Left forelimb (tissue), 1 donor: ENCODE measurements at places on chromosomes 16 and 17.
A peak's percentile ranks its signal among the peaks of the same experiment; 100 is the strongest.

DNA sequence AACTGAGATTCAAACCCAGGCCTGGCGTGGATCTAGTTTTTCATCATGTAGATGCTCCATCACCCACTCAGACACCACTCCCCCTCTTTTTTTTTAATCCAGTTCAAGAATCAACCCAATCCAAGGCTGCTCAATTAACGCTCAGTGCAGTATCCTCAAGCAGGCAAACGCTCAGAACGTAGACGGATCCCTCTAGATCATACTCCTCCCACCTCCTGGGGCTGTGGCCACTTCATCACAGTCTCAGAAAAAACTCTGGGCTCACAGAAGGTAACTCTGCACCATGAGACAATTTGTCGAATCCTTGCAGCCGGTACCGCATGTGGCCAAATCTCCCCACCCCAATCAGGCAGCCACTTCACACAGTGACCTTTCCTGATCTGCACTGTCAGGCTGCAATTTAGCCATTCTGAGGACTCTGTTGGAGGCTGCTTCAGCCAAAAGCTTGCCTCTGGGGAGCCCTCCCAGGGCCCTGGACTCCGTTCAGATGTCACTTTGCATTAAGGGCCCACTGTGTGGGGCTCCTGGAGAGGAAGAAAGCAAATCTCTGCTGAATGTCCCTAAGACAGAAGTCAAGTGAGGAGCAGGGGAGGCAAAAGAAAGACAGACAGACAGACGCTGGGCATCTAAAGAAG lies 183.5 kb downstream of the XYLT1 start:
- no peak for DNase-seq

DNA sequence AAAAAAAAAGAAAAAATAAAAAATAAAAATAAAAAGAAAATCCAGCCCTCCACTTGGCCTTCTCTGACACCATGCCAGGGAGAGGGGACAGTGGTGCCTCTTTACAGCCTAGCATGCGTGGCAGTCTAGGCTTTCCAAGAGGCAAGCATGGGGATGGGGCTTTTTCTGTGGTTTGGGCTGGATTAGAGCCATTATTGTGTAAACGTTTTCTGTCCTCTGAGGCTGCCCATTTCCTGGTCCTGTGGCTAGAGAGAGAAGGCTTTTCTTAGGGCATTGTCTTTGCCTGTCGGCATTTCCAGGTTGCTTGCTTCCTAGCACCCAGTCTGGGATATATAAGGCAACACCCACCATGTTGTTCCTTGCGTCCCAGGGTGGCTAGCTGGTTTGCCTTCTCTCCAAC lies 2.7 kb upstream of the DHRS7B start:
- no peak for DNase-seq

- no peak for DNase-seq
Measured at GRCh38 chr17:81713556-81714411, 1.7 kb downstream of the SLC25A10 start.

DNA sequence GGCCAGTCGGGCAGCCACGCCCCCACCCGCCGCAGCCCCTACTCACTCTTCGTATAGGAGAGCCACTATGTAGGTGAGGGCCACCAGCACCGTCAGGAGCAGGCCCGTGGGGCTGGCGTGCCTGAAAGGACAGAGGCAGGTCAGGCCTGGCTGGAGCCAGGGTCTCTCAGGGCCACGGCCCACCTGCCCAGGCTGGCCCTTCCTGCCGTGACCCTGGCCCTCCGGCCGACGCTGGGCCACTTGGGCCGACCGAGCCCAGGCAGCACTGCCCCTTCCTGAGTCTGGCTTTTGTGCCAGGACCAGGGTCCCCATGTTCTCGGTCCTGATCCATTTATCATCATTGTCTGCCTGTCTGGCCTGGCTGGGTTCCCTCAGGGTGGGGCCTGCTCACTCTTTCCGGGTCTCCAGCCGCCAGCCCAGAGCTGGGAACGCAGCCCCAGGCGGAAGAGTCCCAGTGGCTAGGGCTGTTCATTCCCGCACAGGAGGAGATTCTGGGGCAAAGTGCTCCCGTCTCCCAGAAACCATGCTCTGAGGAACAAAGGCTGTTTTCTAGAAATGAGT lies 10.1 kb upstream of the RASD1 start:
- no peak for DNase-seq

DNA sequence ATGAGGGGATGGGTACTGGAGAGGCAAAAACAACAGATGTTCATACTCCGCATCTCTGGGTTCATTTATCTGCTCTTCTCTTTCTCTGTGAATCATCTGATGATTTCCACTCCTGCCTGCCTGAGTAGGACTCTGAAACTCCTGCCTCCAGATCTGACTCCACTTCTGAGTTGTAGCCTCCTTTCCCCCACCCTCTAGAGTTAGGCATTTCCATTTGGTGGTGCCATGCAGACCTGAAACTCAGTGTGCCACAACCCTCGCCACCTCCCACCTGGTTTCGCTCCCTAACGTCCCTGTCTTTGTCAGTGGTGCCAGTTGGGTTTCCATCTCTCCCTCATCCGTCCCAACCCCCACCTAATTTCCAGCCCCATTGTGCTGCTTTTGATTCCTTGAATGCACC lies 126.2 kb downstream of the PRKCB start:
- DNase-seq: no peak

DNA sequence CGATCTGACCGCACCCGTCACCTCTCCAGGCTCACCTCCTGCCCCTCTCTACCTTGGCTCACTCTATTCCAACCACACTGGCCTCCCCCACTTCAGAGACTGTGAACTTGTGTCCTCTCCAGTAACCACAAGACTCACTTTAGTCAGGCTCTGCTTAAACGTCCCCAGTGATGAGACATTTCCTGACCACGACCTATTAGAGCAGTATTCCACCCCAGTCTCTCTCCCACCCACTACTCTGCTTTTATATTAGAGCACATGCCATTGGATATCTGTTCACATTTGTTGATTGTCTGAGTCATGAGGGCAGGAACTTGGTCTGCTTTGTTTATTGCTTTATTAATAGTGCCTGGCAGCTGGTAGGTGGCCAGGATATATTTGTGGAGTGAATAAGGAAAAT lies 20.1 kb downstream of the COX11 start:
- DNase-seq: no peak

- no peak for DNase-seq
Measured at GRCh38 chr17:17684906-17685774, 3.9 kb downstream of the RAI1 start.

DNA sequence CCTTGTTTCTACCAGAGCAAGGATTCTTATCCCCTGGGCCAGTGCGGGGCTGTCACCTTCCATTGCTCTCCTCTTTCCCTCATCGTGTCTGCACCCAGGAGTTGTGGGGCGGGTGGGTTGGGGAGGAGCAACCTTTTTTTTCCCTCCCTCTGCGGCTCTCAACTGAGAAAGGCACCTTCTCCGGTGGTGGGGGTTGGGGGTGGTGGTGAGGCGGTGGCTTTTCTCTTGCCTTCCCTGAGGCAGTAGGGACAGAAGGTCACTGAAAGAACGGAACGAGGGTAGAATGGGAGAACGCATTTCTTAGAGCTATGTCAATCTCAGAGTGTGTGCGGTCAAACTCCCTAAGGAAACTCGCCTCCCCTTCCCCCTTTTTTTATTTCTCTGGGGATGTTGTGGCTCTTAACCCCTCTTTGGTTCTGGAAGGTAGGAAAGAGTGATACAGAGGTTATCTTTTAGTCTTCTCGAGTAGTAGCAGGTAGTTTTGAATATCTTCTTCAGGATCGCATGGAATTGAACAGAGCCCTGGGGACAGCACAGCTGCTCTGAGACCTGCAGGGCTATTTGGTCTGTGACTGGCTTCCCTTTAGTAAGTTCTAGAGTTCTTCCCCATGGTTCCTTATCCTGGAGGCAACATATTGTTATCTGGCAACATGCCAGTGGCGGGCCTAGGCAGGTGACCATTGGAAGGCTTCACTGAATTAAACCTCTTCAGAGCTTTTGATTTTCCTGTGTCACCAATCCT lies 994 bp downstream of the CLTC start:
- peak; percentile 64 for DNase-seq

DNA sequence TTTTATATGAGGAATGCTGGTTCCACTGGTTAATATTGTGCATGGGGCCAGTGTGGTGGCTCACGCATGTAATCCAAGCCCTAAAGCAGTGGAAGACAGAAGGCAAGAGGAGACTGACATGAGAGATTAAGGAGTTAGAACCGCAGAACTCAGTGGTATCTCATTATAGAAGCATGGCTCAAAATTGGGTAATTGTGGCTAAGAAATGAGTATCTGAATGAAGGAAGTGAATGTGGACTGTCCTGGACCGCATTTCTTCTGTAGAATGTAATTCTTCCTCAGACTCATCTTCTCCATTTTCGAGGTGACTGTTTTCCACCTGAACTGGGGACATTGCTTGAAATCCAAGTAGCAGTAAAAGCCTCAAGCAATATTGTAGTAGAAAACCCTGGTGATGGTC lies 42.6 kb upstream of the CDR2 start:
- DNase-seq: no peak

DNA sequence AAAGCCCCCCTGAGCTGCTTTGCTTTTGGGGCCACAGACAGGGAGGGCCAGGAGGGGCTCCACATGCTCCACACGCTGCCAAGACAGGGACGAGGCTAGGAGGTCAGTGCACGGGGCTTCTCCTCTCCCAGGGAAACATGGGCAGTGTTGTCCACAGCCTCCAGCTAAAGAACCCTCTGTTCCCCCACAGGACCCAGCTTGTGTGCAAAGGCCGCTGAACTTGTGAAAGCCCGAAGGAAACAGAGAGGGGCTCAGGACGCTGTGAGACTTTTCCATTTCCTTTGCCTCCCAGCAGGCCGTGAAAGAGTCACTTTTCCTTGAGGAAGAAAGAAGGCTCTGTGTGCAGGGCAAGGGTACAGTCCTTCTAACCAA lies 9.7 kb downstream of the CDRT4 start:
- no peak for DNase-seq

DNA sequence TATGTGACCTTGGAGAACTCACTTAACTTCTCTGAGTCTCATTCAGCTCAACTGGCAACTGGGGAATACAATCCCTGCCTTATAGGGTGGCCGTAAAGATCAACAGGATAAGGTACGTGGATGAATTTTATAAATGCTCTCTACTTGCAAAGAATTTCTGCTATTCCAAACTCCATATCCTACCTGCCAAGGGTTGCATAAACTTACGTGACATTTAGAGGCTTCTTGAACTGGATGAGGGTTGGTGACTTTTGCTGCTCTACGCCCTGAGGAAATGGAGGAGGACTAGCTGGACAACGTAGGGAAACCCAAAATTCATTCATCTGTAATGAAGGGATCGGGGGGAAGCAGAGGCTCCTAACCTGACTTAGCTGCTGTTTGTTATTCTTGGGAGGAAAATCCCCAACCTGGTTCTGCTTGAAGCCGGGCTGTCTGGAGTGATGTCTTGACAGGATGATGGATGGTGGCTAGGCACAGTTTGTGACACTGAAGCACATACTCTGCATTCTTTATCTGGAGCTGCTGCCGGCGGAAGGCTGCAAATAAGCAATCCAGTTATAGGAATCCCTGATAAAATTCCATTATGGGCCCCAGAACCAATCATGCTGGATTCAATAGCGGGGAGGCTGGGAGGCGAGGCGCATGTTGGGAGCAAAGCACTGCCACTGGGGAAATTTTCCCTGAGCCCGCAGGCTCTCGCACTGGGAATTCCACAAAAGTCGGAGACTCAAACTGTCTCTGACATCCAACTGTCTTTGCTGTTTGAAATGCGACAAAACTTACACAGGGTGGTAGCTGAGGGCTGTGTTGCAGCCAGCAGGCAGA lies 94.7 kb upstream of the SDK2 start:
- no peak for DNase-seq

GRCh38 chr16:10598157-10598556 lies 17.8 kb upstream of the EMP2 start:
- DNase-seq: no peak

DNA sequence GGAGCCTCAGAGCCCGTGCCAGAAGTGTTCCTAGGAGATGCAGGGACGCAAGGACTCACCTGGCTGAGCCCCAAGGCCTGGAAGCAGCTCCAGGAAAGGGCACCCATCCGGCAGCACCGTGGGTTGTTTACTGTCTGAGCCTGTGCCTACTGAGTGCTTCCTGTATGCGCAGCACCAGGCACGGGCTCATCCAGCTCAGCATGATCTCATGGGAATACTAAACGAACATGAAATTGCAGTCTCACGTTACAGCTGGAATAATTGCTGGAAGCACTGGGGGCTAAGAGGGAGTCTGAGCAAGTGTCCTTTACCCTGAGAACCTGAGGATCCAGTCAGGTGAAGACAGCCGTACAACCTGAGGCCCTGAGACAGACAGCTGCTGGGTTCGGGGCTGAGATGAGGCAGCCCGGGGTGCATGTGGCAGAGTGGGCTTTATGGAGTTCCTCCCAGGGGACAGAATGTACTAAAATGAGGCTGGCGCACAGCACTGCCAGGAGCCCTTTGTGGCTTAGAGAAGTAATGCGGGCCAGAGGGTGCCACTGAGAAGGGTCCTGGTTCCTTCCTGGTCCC lies 5.4 kb downstream of the CTRL start:
- DNase-seq: no peak

GRCh38 chr17:64950871-64951270 lies 31.6 kb upstream of the LRRC37A3 start:
- no peak for DNase-seq
